ENCODE measurements at places on chromosomes 11 and 22.

GRCh38 chr11:42825598-42825997, 486.2 kb upstream of the API5 start:
- no peak for DNase-seq

DNA sequence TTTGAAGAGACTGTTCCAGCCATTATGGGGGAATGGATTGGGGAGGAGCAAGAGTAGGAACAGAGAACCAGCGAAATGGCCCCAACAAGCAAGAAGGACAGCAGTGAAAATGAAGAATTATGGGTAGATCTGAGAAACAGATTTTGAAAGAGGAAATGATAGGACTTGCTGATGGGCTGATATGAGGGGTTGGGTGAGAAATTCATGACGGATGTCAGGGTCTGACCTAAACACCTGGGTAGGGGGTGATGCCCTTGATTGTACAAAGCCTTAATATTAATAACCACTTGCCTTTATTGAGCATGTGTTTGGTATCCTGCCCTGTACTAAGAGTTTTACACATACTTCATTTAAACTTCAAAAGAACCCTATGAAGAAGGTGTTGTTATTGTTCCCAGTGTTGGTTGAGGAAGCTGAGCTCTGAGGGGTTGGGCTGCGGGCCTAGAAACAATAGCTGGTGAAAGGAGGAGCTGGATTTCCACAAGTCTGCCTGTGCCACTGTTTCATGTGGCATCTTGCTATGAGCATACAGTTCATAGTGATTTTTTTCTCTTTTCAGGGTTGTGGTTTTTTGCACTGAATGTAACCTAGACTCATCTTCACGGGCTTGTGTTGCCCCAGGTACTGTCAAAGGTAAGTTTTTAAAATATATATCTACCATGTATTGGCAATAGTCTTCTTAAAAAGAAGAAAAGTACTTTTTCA, 61.1 kb upstream of the TNRC6B start:
- DNase-seq: no peak

DNA sequence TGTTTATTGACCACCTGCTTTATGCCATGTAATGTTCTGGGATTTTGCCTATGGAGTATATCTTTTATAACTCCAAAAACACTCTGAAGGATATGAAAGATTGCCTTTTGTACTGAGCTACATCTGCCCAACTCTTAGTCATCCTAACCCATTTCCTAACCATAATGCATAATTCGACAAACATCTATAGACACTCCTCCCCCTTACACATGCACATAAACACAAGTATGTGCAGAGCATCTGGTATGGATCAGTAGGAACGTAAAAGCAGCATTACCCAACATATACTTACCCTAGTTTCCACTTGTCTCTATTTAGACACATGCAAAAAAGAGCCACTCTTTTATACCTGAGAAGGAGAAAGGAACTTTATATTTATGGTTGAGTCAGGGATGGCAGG, 272.8 kb downstream of the FAM76B start:
- peak; percentile 87 for DNase-seq

- peak; percentile 7 for DNase-seq
These were observed 35.2 kb downstream of the SOX6 start for GRCh38 chr11:16321148-16321547.

- no peak for DNase-seq
These were observed 23.3 kb downstream of the KCNJ5 start for GRCh38 chr11:128914216-128915148.

DNA sequence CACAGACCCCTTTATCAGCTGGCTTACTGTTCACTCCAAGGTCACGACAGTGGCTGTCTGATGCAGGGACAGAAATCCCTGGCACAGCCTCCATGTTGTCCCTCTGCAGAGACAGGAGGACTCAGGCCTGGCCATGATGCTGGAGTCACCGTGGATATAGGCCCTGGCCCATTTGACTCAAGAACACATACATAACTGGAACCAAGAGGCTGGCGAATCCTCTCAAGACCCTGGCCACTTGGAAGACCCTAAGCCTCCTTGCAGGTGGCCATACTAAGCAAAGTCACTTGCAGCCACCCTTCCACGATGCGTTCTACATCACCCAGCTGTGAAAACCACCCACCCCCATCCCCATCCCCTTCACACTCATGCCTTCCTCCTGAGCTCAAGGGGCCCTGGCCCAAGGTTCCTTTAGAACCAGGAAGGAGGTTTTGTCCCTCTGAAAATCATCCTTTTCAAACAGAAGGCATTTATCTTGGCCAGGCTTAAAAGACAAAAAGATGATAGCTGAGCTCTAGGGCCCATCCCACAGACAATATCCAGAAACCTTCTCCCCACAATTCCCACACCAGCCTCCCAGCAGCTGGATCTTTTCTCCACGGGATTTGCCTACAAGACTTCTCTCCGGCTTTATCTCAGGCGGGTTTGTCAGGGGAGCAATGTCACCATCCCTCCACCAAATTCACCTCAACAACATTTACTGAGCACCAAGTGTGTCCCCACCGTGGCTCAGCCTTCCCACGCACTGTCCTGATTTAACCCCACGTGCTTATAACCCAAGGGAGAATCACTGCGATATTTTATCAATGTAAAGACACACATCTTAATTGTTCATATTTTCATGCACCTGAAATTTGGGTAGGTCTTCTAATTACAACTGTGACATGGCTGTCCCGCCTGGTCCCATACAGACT, 123.4 kb upstream of the SERPIND1 start:
- no peak for DNase-seq

- DNase-seq: no peak
These were observed 86.5 kb upstream of the PPARA start for GRCh38 chr22:46063846-46064227.

DNA sequence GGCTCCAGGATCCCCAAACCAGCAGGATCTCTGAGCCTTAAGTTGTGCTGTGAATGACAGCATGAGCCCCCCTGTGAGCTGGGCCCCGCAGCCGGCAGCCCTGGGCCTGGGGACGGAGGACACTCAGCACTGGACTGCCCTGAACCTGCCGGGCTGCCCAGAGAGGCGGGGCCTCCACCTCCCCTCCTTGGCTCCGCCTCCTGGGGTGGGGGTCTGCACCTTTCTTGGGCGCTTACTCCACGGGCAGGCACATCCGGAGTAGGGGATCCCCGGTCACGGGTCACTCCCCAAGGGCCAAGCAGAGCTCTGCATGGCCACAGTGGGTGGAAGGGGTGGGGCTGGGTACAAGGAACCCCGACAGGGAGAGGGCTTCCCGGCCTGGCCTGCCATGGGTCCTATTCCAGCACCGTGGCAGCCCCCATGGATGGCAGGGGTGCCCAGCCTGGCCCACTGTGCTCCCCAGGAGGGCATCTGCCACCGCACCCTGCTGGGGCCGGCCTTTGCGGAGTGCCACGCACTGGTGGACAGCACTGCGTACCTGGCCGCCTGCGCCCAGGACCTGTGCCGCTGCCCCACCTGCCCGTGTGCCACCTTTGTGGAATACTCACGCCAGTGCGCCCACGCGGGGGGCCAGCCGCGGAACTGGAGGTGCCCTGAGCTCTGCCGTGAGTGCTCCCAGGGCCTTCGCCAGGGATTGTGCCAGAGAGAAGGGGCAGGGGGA, 5.4 kb downstream of the MUC5B start:
- DNase-seq: no peak

DNA sequence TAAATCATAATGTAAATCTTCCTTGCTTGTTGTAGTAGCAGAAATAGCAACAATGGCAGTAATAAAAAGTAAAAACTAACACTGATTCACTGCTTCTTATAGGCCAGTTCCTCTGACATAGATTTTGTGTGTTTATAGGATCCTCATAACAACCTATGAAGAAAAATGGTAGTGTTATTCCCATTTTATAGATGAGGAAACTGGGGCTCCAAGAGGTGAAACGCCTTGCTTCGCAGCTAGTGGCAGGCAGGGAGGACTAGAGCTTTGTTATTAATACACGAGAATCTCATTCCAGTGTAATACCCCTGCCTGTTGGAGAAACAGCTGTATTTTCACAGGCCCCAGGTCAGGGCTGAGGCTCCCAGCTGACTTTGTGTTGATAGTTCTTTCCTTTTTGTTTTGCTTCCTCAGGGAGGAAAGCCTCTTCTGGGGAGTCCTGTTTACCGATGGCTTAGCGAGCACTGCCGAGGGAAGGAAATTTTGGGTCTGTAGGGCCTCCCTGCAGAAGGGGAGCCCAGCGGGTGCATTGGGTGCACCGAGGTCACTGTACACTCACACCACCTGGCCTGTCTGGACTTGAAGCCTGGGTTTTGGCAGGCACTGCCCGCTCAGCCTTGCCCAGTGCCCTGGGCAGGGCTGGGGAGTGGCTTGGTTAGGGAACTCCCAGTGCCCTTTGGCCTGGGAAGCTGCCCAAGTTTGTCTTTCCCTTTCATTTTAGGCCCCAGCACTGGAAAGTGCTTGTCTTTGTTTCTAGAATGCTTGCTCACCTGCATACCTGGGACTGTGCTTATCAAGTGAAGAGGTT, 13.5 kb downstream of the KIAA1671 start:
- no peak for DNase-seq

DNA sequence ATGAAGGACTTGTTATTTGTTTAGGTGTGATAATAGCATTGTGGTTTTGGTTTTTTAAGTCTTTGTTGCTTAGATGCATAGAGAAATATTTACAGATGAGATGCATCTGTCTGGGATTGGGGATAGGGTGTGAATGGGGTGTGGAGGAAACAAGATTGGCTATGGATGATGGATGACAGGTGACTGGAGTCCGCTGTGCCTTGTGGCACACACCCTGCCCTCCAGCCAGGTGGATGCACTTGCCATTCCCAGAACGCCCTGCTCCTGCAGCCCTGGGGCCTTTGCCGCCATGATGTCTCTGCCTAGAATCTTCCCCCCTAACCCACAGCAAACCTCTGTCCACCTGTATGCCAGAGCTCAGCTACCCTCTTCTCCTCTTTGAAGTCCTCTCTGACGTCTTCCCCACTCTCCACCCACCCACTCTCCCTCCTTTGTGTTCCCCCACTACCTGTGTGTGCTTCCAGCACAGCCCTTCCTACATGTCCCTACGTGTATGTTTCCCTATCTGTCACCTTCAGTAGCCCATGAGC, 54.7 kb downstream of the WNT11 start:
- no peak for DNase-seq

GRCh38 chr11:123409456-123410217, 20.4 kb upstream of the GRAMD1B start:
- no peak for DNase-seq

- DNase-seq: no peak
These were observed 10.1 kb downstream of the TMEM258 start for GRCh38 chr11:61782299-61782698.

GRCh38 chr22:45682064-45682463, 10.4 kb downstream of the ATXN10 start:
- DNase-seq: peak; percentile 27

GRCh38 chr11:26522912-26523610, 49.0 kb downstream of the MUC15 start:
- peak; percentile 22 for DNase-seq

GRCh38 chr11:78798663-78799062, 224.0 kb upstream of the NARS2 start:
- peak; percentile 69 for DNase-seq

GRCh38 chr22:40377931-40378330, 7.5 kb downstream of the SGSM3 start:
- no peak for DNase-seq

- DNase-seq: no peak
These were observed 154.5 kb upstream of the BLID start for GRCh38 chr11:122270535-122270934.

DNA sequence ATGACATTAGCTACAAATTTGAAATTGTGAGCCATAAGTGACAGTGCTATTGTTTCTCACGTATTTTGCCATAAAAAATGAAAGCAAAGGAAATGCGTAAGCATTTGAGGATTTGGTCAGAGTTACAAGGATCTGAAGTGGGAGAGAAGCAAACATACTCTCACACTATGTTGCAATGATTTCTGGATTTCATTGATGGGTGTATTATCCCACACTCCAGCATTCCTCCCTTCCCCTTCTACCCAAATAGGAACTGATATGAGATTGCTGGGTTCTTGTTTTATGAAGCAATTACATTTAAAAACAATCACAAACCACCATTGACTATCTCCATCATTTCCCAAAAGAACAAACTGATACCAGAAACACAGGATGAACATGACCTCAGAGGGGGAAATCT, 314.0 kb upstream of the CTSC start:
- DNase-seq: no peak

DNA sequence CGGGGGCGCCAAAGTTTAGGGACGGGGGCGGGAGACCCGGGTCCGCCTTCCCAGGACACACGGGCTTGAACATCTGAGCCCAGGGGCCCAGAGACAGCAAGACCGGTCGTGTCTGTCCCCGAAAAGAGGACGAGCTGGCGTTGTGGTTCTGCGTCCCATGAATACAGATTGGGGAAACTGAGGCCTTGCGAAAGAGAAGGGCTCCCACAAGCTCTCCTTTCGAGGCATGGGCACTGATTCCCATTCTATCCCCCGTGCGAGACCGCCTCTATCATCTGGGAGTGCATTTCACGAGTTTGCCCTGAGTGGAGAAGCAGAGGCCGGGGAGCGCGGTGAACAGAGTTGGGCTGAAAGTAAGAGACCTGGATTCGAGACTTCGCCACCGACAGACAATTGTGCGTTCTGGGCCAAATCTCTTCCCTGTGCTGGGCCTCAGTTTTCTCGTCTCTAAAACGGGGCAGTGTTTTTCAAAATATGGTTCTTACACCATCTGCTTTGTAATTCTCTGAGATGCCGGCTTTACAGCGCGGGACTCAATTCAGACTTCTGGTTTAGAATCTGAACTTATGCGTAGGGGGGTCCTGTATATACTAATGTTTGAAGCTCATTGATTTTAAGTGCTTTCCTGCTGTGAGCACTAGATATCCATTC, 471 bp downstream of the RNF185 start:
- DNase-seq: no peak

GRCh38 chr11:130706572-130706971, 209.7 kb downstream of the SNX19 start:
- peak; percentile 87 for DNase-seq

DNA sequence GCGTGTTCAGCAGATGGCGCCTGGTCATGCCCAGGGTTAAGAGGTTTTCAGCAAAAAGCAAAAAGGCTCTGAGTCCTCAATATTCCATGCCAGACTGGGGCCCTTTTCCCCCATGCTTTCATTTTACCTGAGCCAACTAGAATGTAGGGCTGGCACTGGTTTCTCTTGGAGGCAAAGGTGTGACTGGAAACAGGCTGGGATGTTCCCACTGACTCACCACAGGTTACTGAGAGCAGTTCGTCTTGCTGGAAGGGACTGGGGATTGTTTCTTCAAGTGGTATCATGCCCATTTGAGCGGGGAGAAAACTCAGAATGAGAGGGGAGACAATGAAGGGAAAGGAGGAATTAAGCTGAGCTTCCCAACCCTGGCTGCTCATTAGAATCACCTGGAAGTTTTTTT, 243.9 kb downstream of the TENM4 start:
- DNase-seq: no peak

GRCh38 chr11:76172583-76172982, 33.7 kb downstream of the WNT11 start:
- DNase-seq: no peak

- DNase-seq: peak; percentile 74
These were observed 72.1 kb downstream of the PTPRJ start for GRCh38 chr11:48052183-48053044.

DNA sequence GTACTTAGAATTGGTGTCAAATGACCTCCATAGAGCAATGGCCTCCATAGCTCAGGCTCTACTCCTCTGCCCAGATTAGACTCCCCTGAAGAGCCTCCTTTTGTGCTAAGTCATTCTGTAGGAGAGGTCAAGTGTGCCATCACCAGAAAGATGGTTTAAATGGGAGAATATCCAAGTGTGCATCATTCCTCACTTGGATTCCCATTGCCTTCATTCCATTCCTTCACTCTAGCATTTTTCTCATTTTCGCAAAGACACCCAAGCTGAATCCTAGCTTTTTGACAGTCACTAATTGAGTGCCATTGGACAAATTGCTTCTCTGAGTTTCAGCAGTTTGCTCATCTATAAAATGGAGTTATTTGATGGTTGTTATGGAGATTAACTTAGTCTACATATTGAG, 16.9 kb downstream of the CLMP start:
- peak; percentile 56 for DNase-seq
